ENCODE measurements at places on chromosomes 13 and 19.

GRCh38 chr13:66567899-66568612 lies 662.1 kb downstream of the PCDH9 start:
- no peak for DNase-seq

- no peak for DNase-seq
Measured at GRCh38 chr13:60646620-60647019, 249.6 kb downstream of the TDRD3 start.

GRCh38 chr19:5536337-5536894 lies 31.3 kb downstream of the TINCR start:
- DNase-seq = no peak

- DNase-seq = no peak
Measured at GRCh38 chr13:35920816-35921215, 210.4 kb downstream of the DCLK1 start.

DNA sequence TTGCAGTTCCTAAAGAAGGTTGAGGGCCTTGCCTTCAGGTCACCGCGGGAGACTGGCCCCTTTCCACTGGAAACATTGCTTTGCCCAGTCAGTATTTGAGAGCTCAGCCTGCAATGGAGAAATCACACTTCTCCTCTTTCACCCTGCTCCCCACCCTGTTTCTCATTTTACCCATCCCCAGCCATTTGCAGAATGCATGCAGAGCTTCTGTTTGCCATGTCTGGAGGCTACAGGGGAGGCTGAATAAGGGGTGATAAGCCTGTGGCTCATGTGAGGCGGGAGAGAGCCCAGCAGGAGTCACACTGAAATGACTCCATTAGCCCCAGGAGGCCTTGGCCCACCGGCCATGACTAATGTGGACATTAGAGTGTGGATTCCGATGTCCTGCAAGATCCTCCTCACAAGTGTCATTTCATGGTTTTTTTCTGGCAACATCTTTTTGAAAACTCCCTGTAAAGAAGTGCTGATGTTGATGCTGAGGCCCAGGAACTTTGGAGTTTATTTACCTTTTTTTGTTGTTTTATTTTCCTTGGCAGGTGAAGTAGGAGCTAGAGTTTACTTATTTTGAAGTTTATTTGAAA lies 6.3 kb downstream of the SPINT2 start:
- no peak for DNase-seq

GRCh38 chr13:98083507-98083906 lies 59.4 kb upstream of the FARP1 start:
- DNase-seq = no peak

DNA sequence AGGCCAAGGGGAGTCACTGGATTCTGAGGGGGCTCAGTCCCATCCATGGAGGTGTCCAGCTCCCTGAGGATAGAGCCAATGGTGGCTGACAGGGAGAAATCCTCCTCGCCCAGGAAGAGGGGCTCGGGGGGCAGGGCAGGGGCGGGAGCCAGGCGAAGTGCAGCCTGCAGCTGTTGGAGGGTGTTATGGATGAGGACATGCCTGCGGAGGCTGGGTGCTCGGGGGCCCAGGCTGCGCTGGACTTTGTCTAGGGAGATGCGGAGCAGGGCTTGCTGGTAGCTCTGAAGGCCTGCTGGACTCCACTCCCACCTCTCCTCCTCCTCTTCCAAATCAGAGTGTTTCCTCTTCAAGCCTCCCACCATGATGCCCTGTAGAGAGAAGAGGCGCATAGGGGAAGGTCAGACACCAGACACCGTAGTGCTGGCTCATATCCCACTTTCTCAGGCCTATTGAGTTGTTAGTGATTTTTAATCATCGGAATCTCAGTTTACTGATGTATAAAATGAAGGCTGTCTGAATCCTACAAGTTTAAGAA lies 2.3 kb downstream of the SERTAD3 start:
- no peak for DNase-seq

DNA sequence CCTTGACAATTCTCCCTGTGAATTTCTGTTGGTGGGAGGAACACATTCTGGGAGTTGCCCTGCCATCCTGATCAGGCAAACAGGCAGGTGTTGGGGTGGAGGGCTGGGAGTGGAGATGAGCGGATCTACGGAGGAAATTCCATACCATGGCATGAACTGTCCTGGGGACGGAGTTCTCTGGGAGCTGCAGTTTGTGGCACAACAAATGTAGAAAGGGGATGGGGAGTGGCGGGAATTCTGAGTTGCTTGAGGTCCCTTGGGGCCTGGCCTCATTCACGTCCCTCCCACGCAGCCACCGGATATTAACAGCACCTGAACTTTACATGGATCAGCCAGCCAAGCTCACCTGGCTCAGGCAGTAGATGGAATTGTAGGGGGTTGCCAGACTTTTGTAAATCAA lies 70.0 kb downstream of the CHST8 start:
- DNase-seq = no peak

DNA sequence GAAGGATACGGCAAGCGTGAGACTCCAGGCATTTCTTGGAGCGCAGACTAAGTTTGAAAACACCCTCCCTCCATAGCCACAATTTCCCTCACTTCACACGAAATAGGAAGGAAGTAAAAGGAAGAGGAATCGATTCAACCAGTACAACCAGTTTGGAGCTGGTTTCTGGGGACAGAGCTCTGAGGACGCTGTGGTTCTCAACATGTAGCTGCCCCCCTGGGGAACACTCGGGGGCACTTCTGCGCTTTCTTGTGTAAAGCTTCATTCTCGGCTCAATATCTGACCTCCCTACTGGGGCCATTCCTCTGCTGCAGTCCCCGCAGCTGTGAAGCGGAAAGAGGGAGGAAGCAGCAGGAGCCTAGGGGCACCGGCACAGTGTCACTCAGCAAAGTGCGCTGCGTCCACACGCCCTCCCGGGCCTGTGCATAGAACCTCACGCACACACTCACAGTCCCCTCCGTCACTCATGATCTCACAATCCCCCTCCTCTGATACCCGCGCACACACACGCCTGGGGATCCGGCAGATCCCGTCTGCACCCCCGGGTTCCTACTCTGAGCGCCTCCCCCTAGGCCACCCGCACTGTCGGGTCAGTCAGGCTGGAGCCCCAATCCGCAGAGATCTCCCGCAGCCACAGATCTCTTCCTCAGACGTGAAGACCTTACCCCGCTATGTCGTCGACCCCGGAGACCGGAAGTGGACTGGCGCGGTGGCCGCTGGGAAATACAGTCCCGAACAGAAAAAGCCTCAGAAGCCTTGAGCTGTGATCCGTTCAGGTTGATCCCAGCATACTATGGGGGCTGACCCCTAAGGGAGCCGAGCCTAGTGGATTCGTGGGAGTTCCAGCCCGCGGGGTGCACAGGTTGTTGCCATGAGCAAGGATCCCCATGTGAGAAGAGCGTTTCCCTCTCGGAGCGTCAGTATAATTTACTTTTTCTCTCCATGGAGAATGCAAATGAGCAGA lies at the start of gene ZNF780A:
TSS of gene ZNF780A (minus strand) at position 703 of the 964 bp plus-strand sequence. CDS start 6,190 bp downstream, outside the sequence.
- DNase-seq = peak; percentile 81

DNA sequence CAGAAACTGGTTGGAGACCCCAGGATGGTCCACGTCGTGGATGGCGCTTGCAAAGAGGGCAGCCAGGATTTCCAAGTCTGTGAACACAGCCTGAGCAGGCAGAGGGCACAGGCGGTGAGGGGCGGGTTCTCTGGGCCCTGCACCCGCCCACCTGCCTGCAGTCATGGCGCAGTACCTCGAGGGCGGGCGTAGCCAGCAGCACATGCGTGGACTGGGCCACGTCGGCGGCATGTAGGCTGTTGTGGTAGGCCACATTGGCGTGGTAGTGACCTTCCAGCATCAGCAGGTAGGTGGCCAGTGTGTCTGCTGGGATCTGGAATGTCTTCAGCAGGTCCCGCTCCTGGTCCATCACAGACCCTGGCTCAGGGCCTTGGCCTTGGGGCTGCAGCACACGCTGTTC lies 8.1 kb downstream of the PDE4C start:
- DNase-seq = no peak

- no peak for DNase-seq
Measured at GRCh38 chr13:40370661-40371060, 295.8 kb downstream of the FOXO1 start.

DNA sequence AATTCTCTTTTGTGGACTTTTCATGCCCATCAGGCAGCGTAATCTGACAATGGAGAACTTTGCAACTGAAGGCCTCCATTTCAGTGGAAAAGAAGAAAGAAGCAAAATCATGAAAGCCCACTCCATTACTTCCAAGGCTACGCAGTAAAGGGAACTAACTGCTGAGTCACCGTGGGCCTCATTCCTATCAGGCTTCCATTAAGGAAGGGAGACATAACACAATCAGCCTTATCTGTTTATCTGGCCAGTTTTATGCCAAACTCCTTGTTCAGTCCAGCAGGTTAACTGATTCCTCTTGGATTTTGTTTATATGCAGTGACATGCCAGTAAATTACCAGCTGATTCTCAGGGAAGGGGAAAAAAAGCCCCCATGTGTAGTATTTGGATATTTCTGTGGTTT lies 56.8 kb upstream of the KATNAL1 start:
- no peak for DNase-seq

DNA sequence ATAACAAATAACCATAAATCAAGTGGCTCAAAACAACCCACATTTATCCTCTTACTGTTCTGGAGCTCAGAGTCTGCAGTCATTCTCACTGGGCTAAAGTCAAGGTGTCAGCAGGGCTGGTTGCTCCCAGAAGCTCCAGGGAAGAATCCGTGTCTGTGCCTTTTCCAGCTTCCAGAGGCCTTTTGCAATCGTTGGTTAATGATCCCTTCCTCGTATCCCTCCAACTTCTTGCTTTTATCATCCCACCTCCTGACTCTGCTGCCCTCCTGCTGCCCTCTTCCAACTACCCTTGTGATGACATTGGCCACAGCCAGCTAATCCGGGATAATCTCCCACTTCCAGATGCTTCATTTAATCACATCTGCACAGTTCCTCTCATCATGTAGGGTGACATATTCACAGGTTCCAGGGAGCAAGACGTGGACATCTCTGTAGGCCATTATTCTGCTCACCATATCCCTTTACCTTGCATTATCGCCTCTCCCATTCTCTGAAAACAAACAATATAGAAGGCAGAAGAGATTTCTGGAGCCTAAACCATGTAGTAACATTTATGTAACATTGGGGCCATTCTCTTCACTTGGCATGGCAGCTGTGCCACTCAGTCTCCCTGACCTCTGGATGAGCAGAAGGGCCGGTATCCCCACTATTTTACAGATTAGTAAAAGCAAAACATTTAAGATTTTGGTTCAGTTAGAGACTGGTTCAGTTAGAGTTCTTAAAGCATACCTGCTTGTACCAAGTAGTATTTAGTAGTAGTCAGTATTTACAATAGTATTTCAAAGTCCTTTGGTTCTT lies 53.5 kb downstream of the RFC3 start:
- DNase-seq = no peak

DNA sequence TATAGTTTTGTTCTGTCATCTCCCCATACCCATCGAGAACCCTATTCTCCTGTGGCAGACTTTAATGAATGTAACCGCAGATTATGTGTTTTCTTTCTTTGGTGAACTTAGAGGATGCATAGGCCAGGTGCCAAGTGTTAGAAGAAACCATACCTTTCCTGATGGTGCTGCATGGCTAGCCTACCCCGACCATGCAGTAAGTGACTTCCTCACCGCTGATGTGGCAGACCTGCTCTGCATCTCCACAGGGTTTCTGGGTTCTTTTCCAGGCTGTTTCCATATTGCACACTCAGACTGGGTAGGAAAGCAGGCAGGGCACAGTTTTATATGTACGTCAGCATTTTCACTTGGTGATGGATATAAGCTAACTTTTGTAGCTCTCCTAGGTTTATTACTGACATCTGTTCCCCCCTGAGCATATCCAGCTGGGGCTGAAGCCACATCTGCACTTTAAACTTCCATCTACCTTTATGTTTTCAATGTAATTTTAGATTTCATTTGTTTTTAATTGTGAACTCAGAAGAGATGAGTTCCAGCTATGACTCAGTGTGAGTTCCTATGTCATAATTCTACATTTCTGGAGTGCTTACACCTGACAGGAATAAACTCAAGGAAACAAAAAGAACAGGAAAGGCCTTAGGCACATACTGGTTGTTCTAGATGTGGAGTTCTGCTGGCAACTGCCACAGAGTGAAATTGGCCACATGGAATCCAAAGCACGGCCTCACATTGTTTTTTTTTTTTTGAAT lies 42.3 kb downstream of the LRCH1 start:
- DNase-seq = peak; percentile 89

DNA sequence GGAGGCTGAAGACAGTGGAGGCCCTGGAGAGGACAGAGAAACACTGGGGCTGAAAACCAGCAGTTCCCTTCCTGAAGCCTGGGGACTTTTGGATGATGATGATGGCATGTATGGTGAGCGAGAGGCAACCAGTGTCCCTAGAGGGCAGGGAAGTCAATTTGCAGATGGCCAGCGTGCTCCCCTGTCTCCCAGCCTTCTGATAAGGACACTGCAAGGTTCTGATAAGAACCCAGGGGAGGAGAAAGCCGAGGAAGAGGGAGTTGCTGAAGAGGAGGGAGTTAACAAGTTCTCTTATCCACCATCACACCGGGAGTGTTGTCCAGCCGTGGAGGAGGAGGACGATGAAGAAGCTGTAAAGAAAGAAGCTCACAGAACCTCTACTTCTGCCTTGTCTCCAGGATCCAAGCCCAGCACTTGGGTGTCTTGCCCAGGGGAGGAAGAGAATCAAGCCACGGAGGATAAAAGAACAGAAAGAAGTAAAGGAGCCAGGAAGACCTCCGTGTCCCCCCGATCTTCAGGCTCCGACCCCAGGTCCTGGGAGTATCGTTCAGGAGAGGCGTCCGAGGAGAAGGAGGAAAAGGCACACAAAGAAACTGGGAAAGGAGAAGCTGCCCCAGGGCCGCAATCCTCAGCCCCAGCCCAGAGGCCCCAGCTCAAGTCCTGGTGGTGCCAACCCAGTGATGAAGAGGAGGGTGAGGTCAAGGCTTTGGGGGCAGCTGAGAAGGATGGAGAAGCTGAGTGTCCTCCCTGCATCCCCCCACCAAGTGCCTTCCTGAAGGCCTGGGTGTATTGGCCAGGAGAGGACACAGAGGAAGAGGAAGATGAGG lies 1.5 kb downstream of the PPP1R15A start:
- DNase-seq = no peak

DNA sequence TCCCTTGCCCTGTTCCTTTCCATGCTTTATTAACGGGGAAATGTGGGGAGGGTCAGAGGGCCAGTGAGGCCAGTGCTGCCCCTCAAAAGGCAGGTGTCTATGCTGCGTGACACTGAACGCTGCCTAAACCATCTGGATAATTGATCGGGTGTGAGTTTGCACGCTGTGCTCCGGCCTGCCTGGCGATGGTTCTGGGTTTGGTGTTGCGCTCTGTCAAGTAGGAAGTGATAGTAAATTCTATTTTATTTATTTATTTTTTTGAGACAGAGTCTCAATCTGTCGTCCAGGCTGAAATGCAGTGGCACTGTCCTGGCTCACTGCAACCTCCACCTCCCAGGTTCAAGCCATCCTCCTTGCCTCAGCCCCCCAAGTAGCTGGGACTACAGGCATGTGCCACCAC lies 86.5 kb downstream of the ATP11A start:
- no peak for DNase-seq

DNA sequence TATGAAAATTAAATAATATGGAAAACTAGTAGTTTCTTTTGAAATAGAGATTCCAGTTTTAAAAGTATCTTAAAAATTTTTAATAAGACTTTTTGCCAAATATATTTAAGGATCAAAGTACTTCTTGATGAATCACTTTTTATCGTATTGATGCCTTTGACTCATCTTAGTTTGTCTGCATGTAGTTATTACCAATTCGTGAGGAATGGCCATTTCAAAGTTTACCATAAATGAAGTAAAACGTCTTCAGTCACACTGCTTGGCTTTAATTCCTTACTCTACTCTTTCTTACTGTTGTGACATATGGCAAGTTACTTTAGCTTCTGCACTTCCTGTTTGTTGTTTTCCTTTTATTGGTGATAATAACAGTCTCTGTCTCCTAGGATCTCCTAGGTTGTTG lies 38.3 kb downstream of the NDFIP2 start:
- no peak for DNase-seq

- DNase-seq = no peak
Measured at GRCh38 chr19:19873381-19873780, 7.7 kb downstream of the ZNF253 start.

Measured in NAMALWA (cell line).